ENCODE measurements at places on chromosomes 12 and 14.

- peak; percentile 41 for DNase-seq
Measured at GRCh38 chr14:75648066-75648838, 12.4 kb downstream of the ERG28 start.

- no peak for DNase-seq
Measured at GRCh38 chr12:49059299-49060171, 1.1 kb downstream of the KMT2D start.

- DNase-seq: no peak
Measured at GRCh38 chr14:87837296-87837695, 155.7 kb downstream of the GALC start.

- DNase-seq: no peak
Measured at GRCh38 chr14:75833326-75834020, 148.3 kb downstream of the TGFB3 start.

- DNase-seq: peak; percentile 14
Measured at GRCh38 chr12:101671157-101671791, 26.2 kb upstream of the CHPT1 start.

DNA sequence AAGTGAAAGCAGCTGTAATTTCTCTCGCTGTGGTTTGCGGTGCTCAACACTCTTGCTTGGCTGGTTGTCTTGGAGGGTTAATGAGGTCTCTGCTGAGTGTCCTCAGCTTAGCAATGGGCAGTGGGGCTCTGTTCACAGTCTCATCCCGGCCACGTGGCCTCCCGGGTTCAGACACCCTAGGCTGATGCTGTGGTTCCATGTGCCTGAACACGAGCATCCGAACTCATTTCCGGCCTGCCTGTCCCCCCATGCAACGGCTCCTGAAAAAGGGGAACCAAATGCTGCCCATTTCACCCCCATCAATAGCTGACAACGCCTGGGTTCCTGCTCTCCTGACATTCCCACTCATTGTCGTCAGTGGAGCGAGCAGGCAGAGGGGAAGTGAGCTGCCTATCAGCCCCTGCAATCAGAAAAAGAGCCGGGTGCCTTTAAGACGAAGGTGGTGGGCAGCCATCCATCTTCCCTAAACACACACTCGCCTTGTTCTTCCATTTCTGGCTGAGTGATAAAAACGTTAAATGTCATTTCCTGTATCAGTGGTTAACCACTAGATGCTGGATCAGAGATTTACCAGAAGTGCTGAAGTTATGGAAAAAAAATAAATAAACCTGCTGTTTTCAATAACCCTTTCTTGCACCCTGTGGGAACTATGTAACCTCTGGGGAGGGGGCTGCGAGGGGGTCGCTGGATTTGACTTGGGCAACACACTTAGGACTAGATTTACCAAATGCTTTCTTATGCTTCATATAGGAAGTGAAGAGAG, 60.3 kb upstream of the BCL2L14 start:
- peak; percentile 64 for DNase-seq

- no peak for DNase-seq
Measured at GRCh38 chr14:100776681-100777365, 49.1 kb upstream of the MEG3 start.

DNA sequence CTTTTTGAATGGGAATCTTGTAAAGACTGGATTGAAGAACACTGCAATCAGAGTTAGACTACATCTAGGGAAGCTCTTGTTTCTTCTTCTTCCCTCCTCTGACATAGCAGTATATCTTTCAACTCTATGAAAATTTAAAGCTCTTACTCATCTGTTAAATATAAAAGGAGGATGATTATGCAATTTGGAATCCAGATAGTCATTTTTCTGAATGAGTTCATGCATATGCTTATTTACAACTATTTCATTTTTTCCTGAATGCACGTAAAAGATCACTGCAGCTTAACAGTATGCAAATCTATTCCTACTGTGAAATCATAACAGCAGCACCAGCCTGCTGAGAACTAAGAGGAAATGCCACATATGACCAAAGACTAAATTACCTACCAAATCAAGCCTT, 133.5 kb upstream of the TMCC3 start:
- DNase-seq: peak; percentile 41

DNA sequence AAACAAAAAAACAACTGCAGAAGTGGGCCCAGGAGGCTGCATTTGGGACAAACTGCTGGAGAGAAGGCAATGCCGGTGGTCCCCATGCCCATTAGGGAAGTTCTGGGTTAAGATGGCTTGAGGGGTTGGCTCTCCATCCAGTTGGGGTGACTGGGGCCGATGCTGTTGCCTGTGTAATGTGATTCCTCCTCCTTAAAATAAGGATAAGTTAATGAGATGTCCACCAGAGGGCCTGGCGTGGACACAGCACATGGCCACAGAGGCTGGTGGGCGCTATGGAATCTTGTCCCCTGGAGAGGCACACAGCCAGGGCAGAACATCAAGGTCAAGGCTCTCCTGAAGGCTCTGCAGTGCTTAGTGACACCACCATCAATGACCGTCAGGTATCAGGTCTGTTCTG, 1.0 kb upstream of the TESC start:
- no peak for DNase-seq

- no peak for DNase-seq
Measured at GRCh38 chr12:3655328-3655900, 97.5 kb downstream of the CRACR2A start.

- peak; percentile 36 for DNase-seq
Measured at GRCh38 chr12:89461649-89462612, 62.7 kb downstream of the GALNT4 start.

DNA sequence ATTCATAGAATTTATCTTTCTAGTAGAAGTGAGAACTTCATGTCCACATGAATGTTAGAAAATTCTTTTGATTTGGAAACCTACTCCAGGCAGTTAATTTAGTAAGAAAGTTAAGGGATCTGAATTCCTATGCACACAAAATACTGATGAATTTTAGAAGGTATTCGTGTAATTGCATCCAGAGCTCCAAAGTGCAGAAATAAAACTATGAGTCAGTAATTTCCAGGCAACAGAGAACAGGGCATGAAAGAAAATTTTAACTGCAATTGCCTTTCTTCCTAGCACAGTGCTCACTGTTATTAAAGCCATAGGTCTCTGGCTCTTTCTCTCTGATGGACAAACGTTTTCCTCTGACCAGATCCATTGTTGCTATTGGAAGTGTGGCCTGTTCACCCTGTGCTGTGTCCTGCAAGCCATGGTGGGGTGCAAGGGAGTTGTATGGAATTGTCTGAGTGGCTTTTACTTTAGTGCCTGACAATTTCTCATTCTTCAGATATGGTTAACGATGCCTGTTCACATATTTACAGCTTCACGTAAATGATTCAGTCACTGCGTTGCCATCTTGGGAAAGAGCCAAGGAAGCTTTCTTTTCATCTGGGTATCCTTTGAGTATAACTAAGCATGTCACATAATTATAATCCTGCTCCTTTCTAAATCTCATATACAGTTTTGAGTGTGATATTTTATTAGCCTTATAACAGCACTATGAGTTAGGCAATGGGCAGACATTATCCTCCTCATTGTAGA, 145.1 kb downstream of the ACSS3 start:
- DNase-seq: no peak

DNA sequence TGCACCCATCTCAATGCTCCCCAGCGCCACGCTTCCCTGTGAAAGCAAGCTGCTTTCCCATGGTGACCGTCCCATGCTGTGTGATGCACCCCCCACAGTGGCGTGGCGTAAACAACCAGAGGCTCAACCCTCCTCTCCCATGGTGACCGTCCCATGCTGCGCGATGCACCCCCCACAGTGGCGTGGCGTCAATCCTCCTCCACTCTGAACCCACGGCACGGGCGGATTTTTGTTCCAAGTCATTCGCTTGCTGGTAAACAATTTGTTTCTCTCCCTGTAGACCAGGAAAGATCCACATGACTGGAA, 8.9 kb downstream of the STX2 start:
- no peak for DNase-seq

- DNase-seq: no peak
Measured at GRCh38 chr12:50218386-50218785, 51.2 kb upstream of the CERS5 start.

- no peak for DNase-seq
Measured at GRCh38 chr14:92014040-92014439, 25.8 kb downstream of the TRIP11 start.

- peak; percentile 69 for DNase-seq
Measured at GRCh38 chr14:102096569-102097188, 9.8 kb upstream of the HSP90AA1 start.

GRCh38 chr12:93363841-93364297, 13.9 kb upstream of the NUDT4 start:
- no peak for DNase-seq

- peak; percentile 62 for DNase-seq
Measured at GRCh38 chr12:84416626-84417025, 496.0 kb downstream of the SLC6A15 start.

- no peak for DNase-seq
Measured at GRCh38 chr12:97560786-97561618, 98.4 kb downstream of the RMST start.

DNA sequence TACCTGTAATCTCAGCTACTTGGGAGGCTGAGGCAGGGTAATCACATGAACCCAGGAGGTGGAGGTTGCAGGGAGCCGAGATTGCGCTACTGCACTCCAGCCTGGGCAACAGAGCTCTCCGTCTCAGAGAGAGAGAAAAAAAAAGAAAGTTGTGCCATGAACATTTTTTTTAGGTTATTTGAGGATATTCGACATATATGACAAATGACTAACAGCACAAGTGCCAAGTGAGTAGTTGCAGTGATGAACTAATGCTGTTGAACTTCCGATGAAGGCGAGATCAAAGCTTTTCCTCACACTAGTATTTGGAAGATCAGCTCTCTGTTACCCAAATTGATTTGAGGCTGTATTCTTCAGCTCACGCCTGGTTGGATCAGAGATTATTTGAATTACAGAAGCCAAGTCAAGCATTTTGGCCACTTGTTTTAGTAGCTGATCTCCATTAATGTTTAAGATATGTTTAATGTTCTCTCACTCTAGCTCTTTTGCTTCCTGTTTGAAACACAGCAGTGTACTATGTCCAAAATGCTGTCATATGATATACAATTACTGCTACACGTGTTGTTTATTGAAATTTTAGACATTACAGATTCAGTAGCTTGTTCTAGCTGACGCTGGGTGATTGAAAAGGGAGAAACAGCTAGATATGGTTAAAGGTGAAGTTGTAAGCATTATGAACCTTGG, 43.4 kb downstream of the WDR20 start:
- no peak for DNase-seq

DNA sequence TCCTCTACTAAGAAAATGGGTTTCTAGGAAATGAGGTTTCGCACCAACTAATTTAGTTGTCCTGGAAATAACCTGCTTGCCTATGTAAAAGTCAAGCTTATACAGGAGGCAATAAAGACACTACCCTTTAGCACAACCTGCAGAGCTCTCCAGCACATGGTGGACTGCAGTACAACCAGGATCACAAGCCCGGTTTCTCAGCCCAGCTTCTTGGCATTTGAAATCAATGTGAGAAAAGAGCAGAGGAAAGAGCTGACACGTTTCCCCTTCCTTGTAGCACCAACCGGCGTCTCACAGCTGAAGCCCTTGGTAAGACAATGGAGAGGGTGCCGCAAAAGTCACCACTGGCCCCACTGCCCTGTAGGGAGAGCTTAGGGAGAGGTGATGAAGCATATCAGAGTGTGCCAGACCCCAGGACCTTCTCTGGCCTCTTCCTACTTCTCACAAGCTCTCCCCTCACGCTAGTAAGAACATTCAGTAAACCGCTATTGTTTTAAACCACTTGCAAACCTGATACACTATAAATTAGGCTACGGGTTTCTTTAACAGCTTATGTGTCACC, 8.6 kb downstream of the SPTLC2 start:
- DNase-seq: no peak

DNA sequence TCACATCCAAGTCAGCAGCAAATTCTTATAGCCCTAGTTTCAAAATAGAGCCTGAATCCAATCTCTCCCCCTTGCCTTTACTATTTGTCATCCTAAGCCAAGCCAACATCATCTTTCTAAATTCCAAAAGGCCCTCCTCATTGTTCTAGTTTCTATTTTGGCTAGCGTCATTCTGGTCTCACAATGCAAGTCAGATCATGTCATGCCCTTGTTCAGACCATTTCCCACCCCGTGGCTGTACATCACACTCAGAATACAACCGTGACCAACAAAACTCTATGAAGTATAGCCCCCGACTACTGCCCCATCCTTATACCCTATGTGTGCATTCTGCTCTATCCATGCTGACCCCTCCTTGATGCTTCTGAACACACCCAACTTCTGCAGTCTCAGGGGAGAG, 12.3 kb upstream of the GNG2 start:
- no peak for DNase-seq

- no peak for DNase-seq
Measured at GRCh38 chr14:72631401-72631800, 262.5 kb downstream of the DPF3 start.

DNA sequence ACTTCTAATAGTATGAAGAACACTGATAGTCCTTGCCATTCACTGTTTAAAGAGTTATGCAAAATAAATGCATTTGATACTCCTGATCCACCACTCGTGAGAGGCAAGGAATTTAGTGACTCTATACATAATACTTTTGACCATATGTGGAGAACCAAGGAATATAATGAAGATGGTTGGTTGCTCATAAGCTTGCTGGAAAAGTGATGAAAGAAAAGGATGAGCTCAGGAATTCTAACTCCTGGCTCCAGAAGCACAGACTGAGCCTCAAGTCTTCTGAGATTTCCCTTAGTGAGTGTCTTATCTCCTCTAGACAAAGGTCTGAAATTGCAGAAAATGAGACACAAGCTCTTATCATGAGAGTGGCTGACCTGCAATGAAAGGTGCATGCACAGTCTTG, 57.1 kb upstream of the KRAS start:
- DNase-seq: peak; percentile 67

GRCh38 chr12:3752741-3753486, at the start of gene CRACR2A:
CRACR2A (minus strand) TSS chr12:3753109; CDS start chr12:3696999, 56,110 bp downstream.
- DNase-seq: peak; percentile 54

DNA sequence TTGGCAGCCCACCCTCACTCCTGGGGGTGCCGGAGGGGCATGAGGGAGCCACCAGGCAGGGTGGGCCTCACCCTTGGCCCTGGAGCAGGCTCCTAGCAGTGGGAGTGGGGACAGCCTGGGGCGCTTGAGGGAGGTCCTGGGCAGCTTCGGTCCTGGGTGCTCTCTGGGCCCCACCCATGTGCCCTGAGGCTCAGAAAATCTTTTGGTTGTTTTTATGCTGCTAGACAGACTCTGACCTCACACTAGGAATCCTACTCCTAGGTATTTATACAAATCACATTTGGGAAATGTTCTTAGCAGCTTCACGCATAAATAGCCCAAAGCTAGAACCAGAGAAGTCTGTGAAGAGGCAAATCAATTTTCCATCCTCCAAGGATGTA, 10.9 kb upstream of the ULK1 start:
- DNase-seq: no peak

- DNase-seq: no peak
Measured at GRCh38 chr14:78752518-78753188, 582.5 kb downstream of the NRXN3 start.

DNA sequence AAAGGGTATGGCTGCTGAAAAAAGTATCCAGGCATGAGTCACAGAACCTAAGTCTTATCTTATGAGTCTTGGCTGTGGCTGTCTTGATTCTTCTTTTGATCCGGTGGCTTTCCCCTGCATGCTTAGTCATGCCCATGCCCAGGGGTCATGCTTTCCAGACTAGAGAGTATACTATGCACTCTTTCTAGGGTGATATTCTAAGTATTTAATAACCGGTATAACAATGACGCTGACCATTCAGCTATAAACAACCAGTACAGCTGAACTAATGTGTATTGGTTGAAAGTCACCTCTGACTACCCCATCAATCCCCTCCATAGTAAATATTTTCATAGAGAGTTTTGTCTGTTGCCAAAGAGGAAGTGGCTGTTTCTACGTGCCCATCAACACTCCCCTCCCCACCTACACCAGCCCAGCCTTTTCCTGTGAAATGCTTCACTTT, 34.7 kb upstream of the NRXN3 start:
- no peak for DNase-seq

All from muscle of back (tissue), 13 donors.